ENCODE measurements at places on chromosomes 2 and 18. TPM values are rescaled to one million over a fixed set of nuclear protein-coding genes. Genes with fewer than 3 reads are reported as not detected.

DNA sequence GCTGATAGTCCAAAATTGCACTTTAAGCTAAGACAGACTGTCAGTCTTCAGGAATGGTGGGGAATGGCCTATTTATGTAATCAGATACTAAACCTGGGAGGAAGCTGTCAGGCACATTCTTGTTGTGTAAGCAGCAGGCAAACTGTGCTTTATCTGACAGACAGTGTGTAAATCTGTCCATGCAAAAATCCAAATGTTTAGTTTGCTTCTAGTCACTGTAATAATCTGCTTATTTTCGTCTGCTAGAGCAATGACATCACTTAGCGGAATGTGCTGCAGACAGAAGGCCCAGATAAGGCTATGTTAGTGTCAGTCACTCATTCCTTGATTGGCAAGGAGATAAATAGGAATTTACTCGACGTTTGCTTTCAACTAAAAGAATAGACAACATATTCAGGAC, 263.5 kb downstream of the ZNF407 start:
- DNase-seq = peak; percentile 4

- DNase-seq = no peak
Measured at GRCh38 chr2:156803967-156804366, 367.8 kb downstream of the GPD2 start.

- no peak for DNase-seq
Measured at GRCh38 chr2:187194049-187194448, 254.0 kb downstream of the CALCRL start.

GRCh38 chr2:41283079-41283775, 764.6 kb upstream of the PKDCC start:
- DNase-seq = no peak

DNA sequence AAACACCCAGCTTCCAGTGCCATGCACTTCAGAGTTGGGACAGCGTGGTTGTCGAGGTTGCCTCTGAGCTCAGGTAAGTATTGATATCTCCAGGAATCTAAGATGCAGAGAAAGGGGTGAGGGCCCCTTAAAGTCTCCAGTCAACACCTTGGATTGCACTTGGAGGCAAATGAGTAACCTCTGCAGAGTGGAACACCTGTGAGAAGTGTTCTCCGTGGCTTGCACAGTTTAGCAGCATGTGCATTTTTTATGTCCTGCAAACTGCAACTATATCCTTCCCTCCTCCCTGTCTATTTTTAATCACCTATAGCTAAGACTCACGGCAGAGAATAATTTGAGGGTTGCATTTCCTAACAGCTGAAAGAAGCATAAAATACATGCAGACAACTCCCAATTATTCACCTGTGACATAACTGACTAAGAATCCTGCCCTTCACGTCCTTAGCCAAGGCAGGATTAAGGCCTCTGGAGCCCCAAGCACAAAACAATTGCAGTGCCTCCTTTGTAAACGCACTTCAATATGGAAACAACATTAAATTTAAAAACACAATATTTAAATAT, 1.6 kb upstream of the ZNF385B start:
- DNase-seq = no peak

Gene KLHL14
- total RNA-seq = not detected

DNA sequence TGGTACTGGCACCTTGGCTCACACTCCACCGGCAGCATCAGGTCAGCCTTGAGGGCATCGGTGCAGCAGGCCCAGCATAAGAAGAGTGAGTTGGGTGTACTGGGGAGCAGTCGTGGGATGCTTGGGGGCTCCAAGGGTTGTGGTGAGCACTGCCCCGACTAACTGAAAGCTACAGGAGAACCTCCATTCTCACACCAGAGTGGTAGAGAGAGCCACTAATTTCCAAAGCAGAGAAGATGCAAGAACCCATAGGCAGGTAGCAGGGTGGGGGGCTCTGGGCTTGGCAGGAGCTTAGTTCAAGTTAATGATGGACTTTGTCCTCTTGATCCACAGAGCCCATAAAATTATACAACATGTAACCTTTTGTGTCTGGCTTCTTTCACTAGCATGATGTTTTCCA, 148.0 kb upstream of the SMAD2 start:
- no peak for DNase-seq

Gene PGAP1
- total RNA-seq = 14.7 TPM

DNA sequence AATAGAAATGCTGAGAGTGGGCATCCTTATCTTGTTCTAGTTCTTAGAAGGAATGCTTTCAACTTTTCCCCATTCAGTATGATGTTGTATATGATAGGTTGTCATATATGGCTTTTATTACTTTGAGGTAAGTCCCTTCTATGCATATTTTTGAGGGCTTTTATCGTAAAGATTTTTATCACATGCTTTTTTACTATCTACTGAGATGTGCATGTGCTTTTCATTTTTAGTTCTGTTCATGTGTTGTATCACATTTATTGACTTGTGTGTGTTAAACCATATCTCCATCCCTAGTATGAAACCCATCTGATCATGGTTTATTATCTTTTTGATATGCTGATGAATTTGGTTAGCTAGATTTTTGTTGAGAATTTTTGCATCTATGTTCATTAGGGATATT, 1008.8 kb downstream of the CNTNAP5 start:
- no peak for DNase-seq

DNA sequence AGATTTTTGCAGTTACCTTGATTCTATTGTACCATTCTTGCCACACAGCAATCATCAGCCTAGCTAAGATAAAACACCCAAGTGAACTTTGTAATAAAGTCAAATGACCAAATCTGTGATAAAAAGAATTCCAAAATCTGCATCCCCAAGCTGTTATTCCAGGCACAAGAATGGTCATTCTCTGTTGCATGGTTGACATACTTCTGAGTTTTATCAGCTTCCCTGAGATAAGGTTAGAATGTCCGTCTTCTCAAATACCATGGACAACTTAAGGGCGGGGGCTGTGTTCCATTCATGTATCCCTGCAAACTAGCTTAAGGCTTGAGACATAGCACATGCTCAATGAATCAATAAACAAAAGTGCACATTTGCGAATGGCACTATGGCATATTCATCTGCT, 8.1 kb upstream of the BMP10 start:
- DNase-seq = peak; percentile 73

Gene TIMM21
- 6.5 TPM for total RNA-seq

Gene ZC3H6
- 2.9 TPM for total RNA-seq

- no peak for DNase-seq
Measured at GRCh38 chr2:50720697-50721315, 311.1 kb downstream of the NRXN1 start.

- peak; percentile 22 for DNase-seq
Measured at GRCh38 chr18:36901277-36901701, 72.4 kb downstream of the KIAA1328 start.

All from fibroblast of the aortic adventitia (primary cell).